ENCODE measurements at places on chromosomes 16 and 17. TPM values are rescaled to one million over a fixed set of nuclear protein-coding genes. Genes with fewer than 3 reads are reported as not detected.

The ABCA8 gene
- total RNA-seq, result 7.6 TPM

The CDH5 gene
- total RNA-seq, result 0.50 TPM

The CDH15 gene
- 0.11 TPM for total RNA-seq

The KRTAP1-5 gene
- 54.1 TPM for total RNA-seq

The MYOCD gene
- total RNA-seq, result 0.11 TPM

The TBC1D3C gene
- not detected for total RNA-seq

The ITGA2B gene
- 1.7 TPM for total RNA-seq

The MRPL28 gene
- total RNA-seq, result 101 TPM

The LRRC46 gene
- 0.11 TPM for total RNA-seq

The SLC5A11 gene
- total RNA-seq, result not detected

The AOC2 gene
- 0.75 TPM for total RNA-seq

The PRSS27 gene
- total RNA-seq, result 0.75 TPM

The MFSD6L gene
- not detected for total RNA-seq

The TMEM114 gene
- not detected for total RNA-seq

The ATPAF2 gene
- 13.6 TPM for total RNA-seq

The CEMP1 gene
- 0.12 TPM for total RNA-seq

The KRT15 gene
- 15.3 TPM for total RNA-seq

The MPP2 gene
- total RNA-seq, result 2.1 TPM

The SCNN1B gene
- not detected for total RNA-seq

The GEMIN4 gene
- total RNA-seq, result 16.3 TPM

The PLEKHH3 gene
- 14.6 TPM for total RNA-seq

The EXOC3L1 gene
- total RNA-seq, result 0.12 TPM

The PCGF2 gene
- total RNA-seq, result 4.0 TPM

Measured in uterine smooth muscle cell (primary cell).